ENCODE measurements at places on chromosomes 16 and 17.
A peak's percentile ranks its signal among the peaks of the same experiment; 100 is the strongest.

DNA sequence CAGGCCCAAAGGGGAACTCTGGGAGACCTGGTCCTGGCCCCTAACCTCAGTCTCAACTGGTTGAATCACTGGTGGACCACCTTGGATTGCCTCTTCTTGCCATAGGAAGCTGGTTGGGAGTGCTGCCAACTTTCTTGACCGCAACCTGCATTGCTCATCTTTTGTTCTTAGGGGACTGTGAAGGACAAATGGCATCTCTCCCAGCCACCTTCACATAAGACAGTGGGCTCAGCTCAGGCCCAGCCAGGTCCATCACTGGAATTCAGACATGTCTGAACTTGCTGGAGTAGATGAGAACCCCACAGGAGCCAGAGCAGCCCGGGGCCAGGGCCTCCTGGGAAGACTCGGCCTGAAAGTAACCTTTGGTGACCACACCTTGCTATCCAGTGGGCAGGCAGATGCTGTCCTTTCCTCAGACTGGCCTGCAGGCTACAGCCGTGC is 18.8 kb downstream of the ADORA2B start:
- DNase-seq, result no peak

DNA sequence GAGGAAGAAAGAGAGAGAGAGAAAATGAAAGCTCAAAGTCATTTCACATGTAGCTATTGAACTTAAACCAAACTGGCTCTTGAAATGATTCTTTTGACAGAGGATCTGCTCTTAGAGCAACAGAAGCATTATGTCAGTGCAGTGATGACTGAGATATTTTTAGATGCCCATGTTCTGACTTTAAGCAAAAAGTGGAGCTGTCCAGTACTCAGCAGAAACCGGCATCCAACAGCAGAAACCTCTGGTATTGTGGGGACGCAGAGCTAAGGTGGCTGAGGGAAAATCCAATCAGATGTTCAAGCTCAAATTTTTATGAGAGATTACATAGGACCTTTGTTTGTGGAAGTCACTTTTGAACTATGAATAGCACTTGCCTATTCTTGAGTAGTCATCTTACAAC is 69.8 kb upstream of the ANKFN1 start:
- DNase-seq, result no peak

- DNase-seq, result no peak
Measured at GRCh38 chr16:30009990-30010843, 610 bp downstream of the DOC2A start.

GRCh38 chr17:72853440-72854415 is 238.8 kb downstream of the SLC39A11 start:
- no peak for DNase-seq

DNA sequence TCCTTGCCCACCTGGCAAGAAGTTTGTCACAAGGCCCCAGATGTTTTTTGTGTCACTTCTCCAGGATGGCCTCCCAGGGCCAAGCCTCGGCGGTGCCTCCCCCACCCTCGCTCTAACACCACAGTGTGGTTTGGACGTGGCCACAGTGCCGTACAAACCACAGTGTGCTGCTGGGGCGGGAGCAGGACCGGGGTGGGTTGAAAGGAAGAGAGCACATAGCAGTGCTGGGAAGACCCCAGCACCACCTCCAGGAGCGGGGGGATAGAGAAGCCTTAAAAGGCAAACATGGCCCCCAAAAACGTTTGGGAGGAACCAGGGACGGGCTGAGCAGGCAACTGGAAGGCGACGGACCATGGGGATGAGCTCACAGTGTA is 5.0 kb upstream of the BCL6B start:
- DNase-seq, result no peak

DNA sequence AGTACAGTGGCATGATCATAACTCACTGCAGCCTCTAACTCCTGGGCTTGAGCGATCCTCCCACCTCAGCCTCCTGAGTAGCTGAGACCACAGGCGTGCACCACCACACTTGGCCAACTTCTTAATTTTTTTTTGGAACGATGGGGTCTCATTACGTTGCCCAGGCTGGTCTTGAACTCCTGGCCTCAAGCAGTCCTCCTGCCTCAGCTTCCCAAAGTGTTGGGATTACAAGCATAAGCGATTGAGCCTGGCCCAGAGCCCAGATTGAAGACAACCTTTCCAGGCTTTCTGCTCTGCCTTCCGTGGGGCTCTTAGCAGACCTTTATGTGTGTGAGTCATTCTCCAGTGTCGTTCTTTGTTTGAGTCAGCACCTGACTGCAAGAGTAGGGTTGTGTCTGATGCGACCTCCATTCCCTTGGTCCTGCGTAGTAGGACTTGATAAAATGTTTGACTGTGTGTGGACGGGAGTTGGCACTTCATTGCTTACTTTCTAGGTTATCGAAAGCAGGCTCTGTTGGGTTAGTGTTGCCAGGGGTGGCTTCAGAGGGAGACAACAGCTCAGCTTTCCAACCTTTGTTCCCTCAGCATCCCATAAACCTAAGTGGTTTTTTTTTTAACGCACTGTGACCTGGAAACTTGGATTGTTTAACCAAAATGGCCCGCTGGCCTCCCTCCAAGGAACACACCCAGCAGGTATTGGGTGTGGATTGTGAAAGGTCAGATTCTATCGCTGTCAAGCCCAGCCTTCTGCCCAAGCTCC is 26.4 kb downstream of the EEF2K start:
- DNase-seq, result peak; percentile 98

GRCh38 chr17:74584292-74585060 is 7.6 kb downstream of the CD300LD start:
- DNase-seq, result no peak

DNA sequence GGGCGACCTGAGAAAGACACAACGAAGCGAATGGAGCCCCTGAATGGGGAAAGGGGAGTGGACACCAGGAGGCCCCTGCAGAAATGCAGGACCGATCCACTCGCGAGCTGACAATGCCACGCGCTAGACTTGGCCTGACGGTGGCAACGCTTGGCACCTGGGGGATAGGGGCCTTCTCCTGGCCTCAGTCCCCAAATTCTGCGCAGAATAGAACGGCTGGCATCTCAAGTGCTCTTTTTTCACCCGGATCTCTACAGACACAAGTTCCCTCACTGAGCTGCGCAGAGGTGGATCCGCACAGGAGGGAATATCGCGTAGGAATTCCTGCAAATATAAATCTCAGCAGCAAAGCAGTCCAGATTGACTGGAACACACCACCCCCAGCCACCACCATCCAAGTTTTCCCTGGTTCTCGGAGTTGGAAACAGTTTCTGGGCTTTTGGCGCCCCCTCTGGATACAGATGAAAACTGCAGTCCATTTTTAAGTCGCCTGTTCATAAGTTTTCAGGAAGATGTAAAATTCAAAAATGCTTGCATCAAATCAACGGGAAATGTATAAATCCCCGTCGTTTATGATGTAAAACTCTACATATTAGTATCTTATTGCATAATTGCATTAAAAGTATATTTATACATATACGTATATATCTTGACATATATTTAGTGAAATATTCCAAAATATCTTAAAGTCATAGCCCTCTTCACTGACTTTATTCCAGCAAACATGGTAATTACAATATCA is 2.3 kb upstream of the SOX9 start:
- peak; percentile 36 for DNase-seq

- DNase-seq, result no peak
Measured at GRCh38 chr16:79100447-79100846, 500.1 kb downstream of the MAF start.

GRCh38 chr16:4372001-4372577 is 441 bp downstream of the VASN start:
- DNase-seq, result no peak

- no peak for DNase-seq
Measured at GRCh38 chr16:1093284-1094123, 2.5 kb downstream of the C1QTNF8 start.

- DNase-seq, result no peak
Measured at GRCh38 chr16:22282254-22282892, 14.8 kb upstream of the POLR3E start.

DNA sequence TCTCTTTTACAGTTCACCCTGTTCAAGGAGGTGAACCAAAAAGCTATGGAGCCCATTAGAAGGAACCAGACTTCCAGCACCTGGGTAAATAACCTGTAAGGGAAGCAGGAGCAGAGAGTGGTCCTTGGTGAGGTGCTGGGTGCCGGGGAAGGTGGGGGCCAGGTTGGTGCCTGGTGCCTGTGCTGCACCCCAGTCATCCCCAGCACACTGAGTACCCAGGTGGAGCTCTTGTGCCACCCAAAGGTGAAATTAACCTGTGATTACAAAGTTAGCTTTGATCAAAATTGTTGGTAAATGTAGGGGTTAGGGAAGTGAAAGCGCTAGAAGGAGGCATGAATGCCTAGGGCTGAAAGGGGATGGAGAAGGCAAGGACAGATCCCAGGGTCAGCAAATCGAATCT is 58.6 kb downstream of the CDRT4 start:
- DNase-seq, result no peak

DNA sequence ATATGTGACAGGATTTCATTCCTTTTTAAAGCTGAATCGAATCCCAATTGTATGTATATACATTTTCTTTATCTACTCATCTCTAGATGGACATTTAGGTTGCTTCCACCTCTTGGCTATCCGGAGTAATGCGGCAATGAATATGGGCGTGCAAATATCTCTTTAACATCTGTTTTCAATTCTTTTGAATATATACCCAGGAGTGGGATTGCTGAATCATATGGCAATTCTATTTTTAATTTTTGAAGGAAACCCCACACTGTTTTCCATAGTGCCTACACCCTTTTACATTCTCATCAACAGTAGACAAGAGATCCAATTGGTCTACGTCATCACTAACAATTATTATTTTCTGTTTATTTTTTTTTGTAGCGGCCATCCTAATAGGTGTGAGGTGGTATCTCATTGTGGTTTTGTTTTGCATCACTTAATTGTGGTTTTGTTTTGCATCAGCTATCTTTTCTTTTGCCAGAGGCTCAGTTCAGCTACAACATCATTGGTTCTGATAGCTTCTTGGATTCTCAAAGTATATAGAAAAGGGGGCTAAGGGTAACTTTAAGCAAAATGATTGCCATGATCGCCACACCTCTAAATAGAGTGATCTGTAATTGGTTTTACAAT is 25.6 kb upstream of the MAP2K6 start:
- DNase-seq, result no peak

DNA sequence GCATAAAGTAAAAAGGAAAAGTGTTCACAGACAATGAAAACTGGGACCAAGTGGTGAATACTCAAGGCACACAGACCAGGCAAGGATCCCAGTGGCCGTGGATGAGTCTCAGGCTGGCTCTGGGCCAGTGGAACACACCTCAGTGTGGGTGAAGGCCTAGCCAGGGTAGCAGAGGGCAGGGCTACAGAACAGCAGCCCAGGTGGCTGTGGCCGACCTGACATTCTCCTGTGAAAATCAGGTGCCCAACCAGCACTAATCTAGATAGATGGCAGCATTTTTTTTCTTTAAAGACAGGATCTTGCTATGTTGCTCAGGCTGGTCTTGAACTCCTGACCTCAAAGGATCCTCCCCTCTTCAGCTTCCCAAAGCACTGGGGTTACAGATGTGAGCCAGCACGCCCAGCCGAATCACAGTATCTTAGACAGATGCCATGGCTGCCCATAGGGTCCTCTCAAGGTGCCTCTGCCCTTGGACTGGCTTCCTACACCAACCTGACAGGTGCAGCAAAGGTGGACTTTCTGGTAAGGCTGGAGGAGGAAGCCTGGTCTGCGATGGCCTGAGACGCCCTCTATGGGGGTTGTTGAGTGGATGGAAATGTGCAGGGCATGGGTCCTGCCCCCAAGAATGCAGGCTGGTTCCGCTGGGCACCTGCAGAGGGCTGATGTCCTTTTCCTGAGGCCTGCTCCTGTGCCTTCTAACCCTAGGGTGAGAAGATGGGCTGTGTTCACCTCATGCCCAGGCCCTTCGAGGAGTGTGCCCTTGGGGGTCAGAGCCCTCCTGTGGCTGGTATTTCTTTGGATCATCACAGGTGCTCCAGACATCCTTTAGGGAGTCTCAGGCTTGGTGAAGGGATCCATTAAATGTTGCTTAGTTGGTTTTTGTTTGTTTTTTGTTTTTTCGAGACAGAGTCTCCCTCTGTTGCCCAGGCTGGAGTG is 3.8 kb upstream of the P4HB start:
- DNase-seq, result no peak

- no peak for DNase-seq
Measured at GRCh38 chr17:50589095-50589705, 28.7 kb downstream of the CACNA1G start.

DNA sequence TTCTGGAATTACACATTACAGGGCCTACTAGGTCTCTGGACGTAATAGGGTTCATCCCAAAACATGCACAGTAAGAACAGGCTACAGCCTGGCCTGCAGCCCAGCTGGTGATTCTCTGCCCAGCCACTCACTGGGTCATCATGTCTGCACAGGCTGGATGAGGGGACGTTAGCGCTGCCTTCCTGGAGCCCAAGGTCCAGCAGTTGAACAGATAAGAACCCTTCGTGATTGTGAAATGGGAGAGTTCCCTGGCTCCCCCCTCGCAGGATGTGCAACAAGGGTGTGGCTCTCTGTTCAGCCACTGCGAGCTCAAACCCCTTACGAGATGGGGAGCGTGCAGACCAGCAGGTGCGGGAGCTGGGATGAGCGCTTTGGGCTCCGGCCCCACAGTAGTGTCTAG is 200.0 kb upstream of the CDH5 start:
- DNase-seq, result no peak

GRCh38 chr17:13958773-13959172 is 110.5 kb upstream of the COX10 start:
- DNase-seq, result peak; percentile 55

GRCh38 chr16:12716658-12717057 is 87.0 kb downstream of the CPPED1 start:
- no peak for DNase-seq

DNA sequence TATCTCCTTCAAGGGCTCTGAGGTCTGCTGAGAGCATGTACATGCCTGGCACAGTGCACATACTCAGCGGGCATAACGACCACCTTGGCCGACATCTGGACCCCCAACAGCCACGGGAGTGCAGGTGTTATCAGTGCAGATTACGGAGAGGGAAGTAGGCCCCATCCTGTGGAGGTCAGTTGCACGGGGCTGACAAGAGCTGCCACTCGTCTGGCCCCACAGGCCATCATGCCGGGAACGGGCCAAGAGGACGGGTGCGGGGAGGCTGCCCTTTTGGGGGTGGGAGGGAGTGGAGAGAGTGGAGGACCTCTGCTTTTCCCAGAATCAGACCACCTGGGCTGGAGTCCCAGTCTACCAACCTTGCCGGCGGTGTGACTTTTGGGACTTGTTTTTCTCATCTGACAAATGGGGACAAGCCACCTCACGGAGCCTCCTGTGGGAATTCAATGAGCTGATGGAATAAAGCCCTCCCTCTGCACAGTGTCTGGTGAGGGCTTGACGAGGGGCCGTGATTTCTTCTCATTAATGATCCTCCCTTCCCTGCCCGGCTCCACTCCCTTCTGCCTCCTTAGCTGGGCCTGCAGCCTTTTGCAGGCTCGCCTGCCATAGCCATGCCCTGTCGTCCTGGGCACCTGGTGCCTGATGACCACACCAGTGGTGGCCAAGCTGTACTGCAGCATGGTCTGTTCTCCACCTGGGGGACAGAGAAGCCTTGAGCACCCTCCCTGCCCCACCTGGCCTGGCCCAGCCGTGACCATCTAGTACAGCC is 4.6 kb downstream of the PRSS33 start:
- no peak for DNase-seq

DNA sequence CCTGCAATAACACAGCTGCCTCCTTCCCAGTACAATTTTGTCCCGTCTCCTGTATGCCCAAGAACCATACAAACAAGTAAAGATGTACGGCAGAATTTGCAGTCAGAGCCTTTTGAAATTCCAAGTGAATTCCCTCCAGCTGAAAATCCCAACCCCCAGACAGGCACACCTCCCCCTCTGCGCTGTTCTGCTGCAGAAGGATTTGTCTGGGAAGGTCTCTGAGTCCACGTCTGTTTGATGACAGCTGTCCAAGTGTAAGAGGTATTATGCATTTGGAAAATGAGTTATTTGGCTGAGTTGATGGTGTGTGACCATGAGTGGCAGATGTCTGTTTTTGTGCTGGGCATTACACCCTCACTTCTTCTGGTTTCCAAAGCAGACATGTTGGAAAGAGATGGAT is 104.9 kb upstream of the HS3ST4 start:
- no peak for DNase-seq
